ENCODE measurements at places on chromosomes 2 and 18.

- DNase-seq = no peak
Observed at GRCh38 chr2:208488686-208489564, 82.3 kb downstream of the PTH2R start.

DNA sequence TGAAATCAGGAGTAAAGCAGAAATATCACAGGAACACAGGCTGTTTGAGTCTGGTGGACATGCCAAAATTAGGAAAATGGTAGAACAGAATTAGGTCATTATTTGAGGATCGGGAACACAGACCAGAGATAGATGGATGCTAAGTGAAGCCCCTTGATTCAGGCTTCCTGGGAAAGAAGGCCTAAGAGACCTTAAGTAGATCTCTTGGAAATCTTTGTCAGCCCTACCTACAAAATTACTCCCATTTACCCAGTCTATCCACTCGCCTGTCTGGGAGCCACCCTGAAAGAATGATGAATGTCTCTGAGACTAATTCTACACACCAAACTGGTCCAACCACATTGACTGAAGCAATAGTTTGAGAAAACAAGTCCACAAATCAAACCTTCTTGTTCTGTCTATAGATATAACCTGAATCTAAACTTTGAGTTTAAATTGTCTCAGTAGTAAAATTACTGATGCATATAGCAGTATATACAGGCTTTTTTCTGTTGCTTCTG lies 36.6 kb upstream of the TANK start:
- DNase-seq = no peak

DNA sequence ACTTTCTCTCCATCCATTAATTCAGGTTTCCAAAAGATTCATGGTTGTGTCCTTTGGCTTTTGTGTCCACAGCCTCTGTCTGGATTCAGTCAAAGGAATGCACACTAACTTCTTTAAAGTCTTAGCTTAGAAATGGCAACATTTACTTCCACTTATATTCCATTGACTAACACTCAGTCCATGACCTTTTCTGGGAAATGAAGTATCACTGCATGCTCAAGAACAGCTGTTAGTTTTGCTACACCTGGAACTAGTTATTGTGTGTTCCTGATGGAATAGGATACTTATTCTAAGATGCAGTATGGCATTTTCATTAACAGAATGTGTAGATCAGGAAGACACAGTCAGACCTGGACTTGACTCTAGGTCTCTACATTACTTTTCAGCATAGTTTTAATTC lies 88.8 kb downstream of the KYNU start:
- no peak for DNase-seq

DNA sequence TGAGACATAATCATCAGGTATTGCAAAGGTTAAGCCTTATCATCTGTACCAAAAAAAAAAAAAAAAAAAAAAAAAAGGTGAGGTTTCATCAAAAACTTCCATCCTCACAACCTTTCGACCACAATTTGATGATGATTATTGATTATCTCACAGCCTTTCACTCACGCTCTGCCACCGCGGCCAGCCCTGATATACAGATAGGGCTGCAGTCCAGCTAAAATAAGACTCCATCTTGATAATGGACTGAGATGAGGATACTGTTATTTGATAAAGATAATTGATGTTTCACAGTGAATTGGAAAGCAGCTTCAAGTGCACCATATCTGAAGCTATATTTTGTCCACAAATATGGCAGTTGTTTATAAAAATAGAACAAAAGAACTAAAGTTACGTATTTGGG lies 159.7 kb upstream of the BOD1L2 start:
- DNase-seq = no peak

GRCh38 chr18:37654731-37655369 lies 89.3 kb upstream of the CELF4 start:
- DNase-seq = no peak

- no peak for DNase-seq
Observed at GRCh38 chr2:120314690-120315366, 31.1 kb upstream of the INHBB start.

DNA sequence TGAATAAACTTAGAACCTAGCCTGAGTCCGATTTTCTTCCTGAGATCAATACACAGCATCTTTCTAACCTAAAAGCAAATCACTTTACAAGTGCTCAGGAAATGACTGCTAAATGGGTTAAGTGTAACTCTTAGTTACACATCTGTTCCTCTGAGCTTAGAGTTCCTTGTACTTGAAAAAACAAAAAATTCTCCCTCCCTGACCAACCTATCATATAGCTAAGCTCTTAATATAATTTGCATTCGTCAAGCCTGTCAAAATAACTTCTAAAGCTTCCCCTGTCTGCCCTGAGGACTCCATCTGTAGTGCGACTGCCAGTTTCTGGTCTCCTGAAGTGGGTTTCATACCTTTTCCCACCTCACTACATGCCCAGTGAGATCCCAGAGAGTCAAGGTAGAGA lies 190.4 kb downstream of the NCK2 start:
- DNase-seq = no peak

GRCh38 chr2:120140866-120141265 lies 82.3 kb downstream of the TMEM185B start:
- no peak for DNase-seq

DNA sequence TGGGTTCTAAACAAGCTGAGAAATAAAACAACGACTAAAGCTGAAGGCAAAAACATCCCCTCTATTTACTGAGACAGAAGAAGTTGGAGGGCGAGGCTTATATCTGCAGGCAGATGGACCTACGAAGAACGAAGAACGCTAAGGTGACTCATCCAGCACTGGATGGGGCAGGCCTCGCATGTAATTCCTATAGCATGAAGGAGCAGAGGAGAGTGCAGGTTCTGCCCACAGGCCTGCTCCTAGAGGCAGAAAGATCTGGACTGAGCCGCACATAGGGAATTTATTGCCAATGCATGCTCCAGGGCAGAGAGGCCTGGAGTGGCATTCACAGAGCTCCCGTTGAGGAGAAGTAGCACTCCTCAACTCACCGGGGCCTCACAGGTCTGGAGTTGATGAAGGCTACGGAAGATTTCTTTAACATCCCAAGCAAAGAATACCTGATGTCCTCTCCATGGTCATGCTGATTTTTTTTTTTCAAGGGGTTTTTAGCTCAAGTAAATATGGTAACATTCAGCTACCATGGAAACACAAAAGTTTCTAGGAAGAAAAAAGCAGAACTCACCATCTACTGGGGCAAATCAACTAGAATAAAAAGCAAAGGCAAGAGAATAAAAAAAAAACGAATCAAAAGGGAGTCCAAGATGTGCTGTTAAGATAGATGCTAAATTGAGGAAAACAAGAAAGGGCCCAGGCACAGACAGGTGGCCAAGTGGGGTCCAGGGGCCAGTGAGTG lies 10.4 kb upstream of the METTL21A start:
- DNase-seq = no peak

DNA sequence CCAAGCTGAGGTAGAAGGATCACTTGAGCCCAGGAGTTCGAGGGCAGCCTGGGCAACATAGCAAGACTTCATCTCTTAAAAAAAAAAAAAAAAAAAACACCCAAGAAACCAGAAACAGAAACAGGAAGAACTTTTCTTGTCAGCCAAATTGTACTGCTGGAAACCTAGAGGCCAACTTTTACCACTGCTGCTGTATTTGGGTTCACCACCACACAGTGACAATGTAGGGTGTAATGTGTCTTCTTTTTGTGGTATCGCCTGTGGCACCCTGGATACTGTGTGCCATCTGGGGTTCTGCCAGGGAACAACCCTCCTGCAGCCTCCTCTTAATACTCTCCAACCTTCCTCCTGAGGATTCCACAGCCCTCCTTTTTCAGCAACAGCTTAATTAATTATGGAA lies 72.6 kb downstream of the STK39 start:
- DNase-seq = no peak

GRCh38 chr2:121539750-121540469 lies 9.2 kb downstream of the RNU4ATAC start:
- DNase-seq = no peak

- peak; percentile 64 for DNase-seq
Observed at GRCh38 chr2:222708274-222708710, 36.8 kb downstream of the MOGAT1 start.

DNA sequence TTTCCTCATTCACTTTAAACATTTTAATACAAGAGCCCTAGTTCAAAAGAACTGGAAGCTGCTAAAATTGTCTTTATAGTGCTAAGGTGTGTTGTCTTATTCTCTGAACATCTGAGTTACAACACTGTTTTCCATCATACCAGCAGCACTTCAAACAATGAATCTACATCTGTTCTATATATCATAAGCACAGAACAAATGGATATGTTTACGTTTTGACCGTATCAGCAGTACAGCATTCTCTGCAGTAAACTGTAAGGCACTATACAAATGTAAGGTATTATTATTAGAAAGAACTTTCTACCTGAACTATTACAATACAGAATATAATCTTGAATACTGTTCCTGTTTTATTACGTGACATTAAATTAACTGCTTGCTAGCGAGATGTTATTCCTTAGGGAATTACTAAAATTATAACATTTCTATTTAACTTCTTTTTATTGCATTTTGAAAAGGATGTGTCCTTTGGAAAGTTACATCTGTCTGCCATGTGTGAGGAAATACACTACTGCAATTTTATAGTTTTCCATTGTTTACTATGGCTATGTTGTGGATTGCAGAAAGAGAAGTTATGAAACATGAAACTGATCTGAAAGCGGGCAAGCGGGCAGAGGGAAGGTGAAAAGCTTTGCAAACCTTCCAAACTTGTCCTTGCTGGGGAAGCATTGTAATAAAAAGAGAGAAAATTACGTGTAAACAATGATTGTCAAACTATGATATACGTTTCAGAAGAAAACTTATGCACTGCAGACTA lies 13.7 kb downstream of the NCKAP1 start:
- no peak for DNase-seq

DNA sequence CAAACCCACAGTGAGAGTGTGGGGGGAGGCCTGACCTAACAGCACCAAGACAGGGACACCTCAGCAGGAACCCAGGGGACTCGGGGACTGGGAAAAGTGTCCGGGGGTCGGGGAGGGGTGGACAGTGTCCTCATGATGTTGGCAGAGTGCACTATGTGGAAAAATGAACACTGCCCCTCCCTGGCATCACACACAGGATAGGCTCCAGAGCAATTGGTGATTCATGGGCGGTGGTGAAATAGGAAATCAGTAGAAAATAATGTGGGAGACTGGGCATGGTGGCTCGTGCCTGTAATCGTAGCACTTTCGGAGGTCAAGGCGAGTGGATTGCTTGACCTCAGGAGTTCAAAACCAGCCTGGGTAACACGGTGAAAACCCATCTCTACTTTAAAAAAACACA lies 3.6 kb upstream of the ANO7 start:
- DNase-seq = no peak

DNA sequence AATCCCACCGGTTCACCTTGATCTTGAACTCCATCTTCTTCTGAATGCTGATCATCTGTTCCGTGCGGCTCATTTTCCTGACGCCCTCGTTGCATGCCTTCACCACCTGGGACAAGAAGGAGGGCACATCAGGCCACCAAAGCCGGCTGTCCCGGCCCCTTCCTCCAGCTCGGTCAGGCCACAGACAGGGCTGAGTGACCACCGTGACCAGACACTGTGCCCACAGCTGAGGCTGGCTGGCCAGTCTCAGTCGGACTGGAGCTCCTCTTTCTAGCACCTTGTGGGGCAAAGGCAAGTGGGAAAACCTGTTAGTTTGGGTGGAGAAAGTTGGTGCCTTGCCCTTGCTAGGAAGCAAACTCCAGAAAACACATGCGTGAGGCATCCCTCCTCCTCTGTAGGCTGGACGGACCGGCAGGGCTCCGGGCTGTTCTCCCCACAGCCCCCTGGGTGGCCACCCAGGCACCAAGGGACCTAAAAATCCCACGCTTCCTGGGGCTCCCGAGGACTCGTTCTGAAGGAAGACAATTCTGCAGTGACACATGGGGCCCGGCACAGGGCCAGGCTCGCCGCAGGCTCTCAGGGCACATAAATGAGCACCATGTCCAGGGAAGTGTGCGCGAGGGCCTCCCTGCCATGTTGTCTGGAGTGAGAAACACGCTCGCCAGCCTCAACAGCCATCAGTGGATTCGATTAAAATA lies 15.3 kb downstream of the SNORC start:
- no peak for DNase-seq

GRCh38 chr2:100429726-100430125 lies 12.3 kb upstream of the CHST10 start:
- DNase-seq = no peak

DNA sequence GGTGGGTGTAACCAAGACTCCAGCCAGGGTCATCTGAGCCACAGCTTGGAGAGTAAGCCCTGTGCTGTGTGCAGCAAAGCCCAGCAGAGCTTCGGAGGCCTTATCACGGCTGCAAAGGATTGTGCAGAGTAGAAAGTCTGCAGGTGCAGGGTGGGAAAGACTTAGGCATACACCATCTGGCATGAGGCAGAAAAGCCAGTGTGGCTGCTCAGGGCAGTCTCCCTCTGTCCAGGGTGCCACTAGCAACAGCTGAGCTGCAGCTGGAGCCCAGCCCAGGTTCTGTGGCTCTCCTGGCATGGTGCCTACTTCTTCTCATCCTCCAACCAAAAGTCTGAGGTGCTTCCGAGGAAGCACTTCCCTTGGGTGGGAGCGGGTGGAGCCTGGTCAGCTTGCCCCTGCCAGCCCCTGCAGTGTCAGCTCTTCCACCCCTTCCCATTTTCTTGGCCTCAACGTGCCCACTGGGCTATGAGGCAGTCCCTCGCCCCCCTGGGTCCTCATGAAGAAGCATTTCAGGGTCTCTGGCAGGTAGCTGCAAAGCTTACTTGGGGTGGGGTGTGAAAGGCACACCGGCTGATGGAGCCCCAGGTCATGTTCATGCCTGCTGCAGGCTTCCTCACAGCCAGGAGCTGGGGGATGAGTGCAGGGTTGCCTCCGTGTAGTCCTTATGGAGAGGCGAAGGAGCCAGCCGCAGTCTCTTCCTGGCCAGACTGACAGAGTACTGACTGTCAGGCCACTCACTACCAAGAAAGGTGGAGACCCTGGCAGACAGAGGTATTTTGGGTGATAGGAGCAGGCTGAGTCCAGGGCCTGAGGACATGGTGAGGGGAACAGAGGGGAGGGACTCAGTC lies 4.8 kb downstream of the AMER3 start:
- DNase-seq = no peak

DNA sequence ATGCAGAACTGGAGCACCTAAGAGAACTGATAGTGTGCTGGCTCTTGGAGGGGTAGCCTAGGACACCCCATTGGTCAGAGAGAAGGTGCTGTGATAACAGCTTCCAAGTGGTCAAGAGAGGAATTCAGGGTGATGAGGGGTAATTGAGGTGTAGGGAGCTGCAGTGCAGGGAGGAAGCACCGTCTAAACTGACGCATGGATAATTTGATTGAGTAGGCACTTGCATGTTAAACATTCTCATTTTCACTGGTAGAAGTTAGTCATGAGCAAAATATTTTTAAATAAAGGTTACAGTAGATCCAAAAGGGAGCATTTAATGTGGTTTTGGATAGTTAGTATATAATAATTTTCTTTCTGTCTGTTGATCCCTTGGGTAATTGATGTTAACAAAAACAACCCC lies 155.1 kb upstream of the TCF4 start:
- DNase-seq = no peak

DNA sequence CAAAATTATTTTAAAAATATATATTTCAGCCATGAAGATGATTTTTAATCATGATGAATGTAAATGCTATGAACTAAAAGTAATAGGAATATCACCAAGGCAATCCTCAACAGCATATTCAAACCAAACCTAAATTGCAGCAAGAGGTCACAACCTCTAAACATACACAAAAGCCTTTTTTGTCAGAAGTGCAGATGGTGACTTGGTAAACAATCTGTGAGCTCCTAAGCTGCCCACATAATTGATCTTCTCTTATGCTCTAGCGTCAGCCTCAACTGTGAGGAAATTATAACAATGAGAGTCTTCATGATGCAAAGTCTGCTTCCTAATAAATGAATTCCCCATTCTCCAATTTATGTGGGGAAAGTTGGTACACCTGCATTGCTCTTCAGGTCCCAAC lies 113.2 kb downstream of the TSN start:
- DNase-seq = no peak

- no peak for DNase-seq
Observed at GRCh38 chr18:47877892-47878291, 52.6 kb downstream of the SMAD2 start.

Data from progenitor cell of endocrine pancreas (in vitro differentiated cells).